GM12878 (cell line): ENCODE measurements at places on chromosomes 12 and 14.

- no peaks in the 10 kb centered on the region for H3K27me3 ChIP-seq
- no peak for DNase-seq
Observed at GRCh38 chr12:17062267-17063036, 456.5 kb upstream of the LMO3 start.

DNA sequence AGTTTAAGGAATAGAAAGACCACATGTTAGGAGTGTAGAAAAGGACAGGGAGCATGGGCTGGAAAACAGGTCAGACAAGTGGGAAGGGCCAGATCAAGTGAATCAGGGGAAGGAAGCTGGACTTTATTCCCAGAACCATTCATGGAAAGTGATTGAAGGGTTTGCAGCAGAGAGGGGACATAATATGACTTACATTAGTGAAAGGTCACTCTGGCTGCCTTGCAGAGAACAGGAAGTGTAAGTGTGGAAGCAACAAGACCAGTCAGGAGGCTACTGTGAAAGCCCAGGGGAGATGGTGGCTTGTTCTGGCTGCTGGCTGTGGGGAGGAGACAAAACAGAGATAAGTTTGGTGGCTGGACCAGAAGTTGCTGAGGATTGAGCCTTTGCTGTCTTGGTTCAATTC is 69.1 kb downstream of the VCPKMT start:
- H3K27me3 ChIP-seq: no peaks in the 10 kb centered on the region
- peak; percentile 73 for DNase-seq
- no peaks in the 10 kb centered on the region for H3K36me3 ChIP-seq
- no peak overlapping the region for H3K4me3 ChIP-seq
- H3K4me1 ChIP-seq: peaks cover 29% of the 10 kb centered on the region
- peak overlapping the region; percentile 43 for H3K27ac ChIP-seq

GRCh38 chr12:89461649-89462612 is 62.7 kb downstream of the GALNT4 start:
- H3K27ac ChIP-seq: no peak overlapping the region
- no peak overlapping the region for H3K4me3 ChIP-seq
- H3K4me1 ChIP-seq: no peaks in the 10 kb centered on the region
- H3K36me3 ChIP-seq: no peaks in the 10 kb centered on the region
- DNase-seq: no peak

DNA sequence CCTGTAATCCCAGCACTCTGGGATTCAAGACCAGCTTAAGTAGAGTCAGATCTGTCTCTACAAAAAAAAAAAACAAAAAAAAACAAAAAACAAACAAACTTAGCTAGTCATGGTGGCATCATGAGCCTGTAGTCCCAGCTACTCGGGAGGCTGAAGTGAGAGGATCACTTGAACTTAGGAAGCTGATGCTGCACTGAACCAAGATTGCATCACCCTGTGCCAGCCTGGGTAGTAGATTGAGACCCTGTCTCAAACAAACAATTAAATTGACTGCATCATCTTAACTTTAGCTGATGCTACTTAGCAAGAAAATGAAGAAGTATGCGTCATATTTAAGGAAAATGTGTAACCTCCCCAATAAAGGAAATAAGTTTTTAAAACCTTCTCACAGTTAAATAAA is 136.6 kb upstream of the ATXN7L3B start:
- no peak overlapping the region for H3K4me3 ChIP-seq
- H3K36me3 ChIP-seq: no peaks in the 10 kb centered on the region
- DNase-seq: no peak
- no peak overlapping the region for H3K27ac ChIP-seq
- H3K27me3 ChIP-seq: no peaks in the 10 kb centered on the region

DNA sequence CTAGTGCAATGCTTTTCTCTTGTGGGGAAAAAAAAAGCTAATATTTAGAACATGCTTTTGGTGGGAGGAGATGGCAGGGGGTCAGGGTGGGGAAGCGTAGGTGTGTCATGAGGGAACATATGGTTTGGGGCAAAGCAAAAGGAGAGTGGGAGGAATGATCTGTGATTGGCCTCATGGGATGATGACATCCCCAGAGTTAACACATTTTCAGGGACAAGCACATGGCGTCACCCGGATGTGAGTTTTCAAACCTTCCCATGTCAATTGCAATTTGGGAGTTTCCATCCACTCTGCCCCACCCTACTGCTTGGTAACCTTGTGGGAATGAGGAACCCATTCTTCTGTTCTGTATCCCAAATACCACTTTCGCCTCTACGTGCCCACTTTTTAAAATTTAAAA is 164.2 kb downstream of the SSPN start:
- H3K4me1 ChIP-seq: no peaks in the 10 kb centered on the region
- H3K4me3 ChIP-seq: no peak overlapping the region
- no peaks in the 10 kb centered on the region for H3K27me3 ChIP-seq

GRCh38 chr14:68606644-68607043 is 186.2 kb downstream of the ZFP36L1 start:
- H3K4me1 ChIP-seq: no peaks in the 10 kb centered on the region
- no peak overlapping the region for H3K27ac ChIP-seq
- no peak overlapping the region for H3K4me3 ChIP-seq
- DNase-seq: no peak

DNA sequence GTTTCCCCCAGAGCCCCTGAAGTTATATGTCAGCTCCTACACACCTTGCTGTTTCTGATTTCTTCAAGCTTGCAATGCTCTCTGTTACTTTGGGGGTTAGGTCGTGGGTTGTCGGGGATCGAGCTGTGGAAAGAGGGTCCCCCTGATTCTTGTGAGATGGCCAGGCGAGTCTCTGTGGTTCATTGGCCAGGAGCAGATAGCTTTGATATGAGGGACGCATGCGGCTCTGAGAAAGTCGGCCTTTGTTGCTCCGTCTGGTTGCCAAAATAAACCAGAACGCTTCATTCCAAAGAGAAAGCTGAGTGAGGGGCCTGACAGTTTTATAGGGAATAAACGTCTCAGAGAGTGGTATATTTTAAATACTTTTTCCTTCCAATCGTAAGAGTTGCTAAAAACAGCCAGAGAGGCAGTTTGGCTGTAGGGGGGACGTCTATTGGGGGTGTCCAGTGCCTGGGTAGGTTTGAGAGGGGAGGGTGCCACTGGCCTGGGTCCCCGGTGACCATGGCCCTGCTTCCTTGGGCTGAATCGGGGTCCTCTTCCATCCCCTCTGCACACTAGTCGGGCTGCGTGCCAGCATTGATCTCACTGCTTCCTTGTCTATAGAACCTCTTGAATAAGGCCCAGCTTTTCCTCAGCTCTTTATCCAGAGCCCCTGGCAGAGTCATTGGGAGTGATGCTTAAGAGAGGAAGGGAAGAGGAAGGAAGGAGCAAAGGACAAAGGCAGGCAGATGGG is 18.9 kb downstream of the CCND2 start:
- H3K27me3 ChIP-seq: no peaks in the 10 kb centered on the region
- no peak overlapping the region for H3K4me3 ChIP-seq
- H3K4me1 ChIP-seq: peaks cover 3% of the 10 kb centered on the region; the same call in 1 of the 2 replicates
- H3K36me3 ChIP-seq: peaks cover 47% of the 10 kb centered on the region
- DNase-seq: no peak
- H3K27ac ChIP-seq: no peak overlapping the region

DNA sequence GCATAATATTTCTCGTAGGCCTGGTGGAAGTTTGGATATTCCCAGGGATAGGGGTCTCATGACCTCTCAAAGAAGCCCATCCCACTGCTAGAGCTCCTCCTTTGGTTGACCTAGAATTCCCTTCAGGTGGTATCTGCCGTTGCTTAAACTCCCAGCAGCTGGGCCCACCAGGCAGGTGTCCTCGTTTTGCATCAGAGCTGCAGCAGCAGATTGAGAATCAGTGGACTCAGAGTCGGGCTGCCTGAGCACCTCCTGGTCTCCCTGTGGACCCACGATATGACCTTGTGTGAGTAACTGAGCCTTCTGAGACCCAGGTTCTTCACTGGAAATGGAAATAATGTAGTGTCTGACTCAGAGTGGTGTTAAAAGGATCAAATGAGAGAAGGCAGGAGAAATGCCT is 132.7 kb downstream of the PAPOLA start:
- H3K36me3 ChIP-seq: no peaks in the 10 kb centered on the region
- peaks cover 5% of the 10 kb centered on the region; the same call in 1 of the 2 replicates for H3K27me3 ChIP-seq
- no peak overlapping the region for H3K27ac ChIP-seq
- no peak overlapping the region for H3K4me3 ChIP-seq
- no peak for DNase-seq

GRCh38 chr12:49294086-49294803 is 702 bp upstream of the PRPH start:
- no peak overlapping the region for H3K27ac ChIP-seq
- H3K4me1 ChIP-seq: peaks cover 8% of the 10 kb centered on the region
- H3K4me3 ChIP-seq: no peak overlapping the region
- peaks cover 20% of the 10 kb centered on the region for H3K27me3 ChIP-seq

DNA sequence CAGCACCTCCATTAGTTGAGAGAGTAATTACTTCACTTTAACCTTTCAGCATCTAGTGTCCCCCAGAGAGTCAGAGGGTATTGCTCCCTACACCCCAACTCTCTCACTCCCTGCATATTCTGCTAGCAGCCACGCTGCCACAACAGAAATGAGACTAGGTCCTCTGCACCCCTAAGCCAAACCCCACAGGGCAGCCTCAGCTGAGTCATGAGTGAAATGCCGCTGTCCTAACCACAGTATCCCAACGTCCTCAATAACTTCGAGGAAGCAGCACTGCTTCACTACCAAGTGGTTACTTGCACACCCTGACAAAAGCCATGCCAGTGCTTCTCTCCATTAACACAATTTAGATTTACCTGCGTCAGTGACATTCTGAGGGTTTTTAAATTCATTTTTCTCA is 6.9 kb upstream of the LYZ start:
- no peaks in the 10 kb centered on the region for H3K4me1 ChIP-seq
- DNase-seq: no peak
- H3K36me3 ChIP-seq: no peaks in the 10 kb centered on the region

- no peaks in the 10 kb centered on the region for H3K27me3 ChIP-seq
- no peak overlapping the region for H3K4me3 ChIP-seq
- H3K27ac ChIP-seq: no peak overlapping the region
- H3K4me1 ChIP-seq: peaks cover 9% of the 10 kb centered on the region
- H3K36me3 ChIP-seq: peaks cover 14% of the 10 kb centered on the region
Observed at GRCh38 chr12:104347374-104348075, 44.0 kb downstream of the EID3 start.

DNA sequence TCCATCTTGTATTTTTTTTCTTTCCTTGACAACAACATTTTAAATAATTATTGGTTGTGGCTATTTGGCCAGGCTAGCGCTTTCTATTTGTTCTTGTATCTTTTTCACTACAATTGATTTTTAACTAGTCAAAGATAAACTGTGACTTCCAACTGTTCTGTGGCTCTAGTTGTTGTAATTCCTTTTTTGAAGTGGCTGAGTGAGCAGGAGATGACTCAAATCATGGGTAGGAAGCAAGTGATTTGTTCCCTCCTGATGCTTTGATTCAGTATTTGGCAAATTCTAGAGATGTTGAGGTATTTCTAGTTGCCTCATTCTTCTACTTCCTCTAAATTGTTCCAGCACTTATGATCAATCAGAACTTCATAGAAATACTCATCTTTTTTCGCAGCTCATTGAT is 633.5 kb downstream of the RERGL start:
- H3K27ac ChIP-seq: no peak overlapping the region
- H3K4me3 ChIP-seq: no peak overlapping the region
- H3K4me1 ChIP-seq: no peaks in the 10 kb centered on the region
- H3K36me3 ChIP-seq: no peaks in the 10 kb centered on the region
